ENCODE measurements at places on chromosomes 7 and 10. TPM values are rescaled to one million over a fixed set of nuclear protein-coding genes. Genes with fewer than 3 reads are reported as not detected.

The SP8 gene
- 1.4 TPM for total RNA-seq

The SPDYE16 gene
- total RNA-seq = not detected

The GFRA1 gene
- 8.2 TPM for total RNA-seq

The CHST12 gene
- total RNA-seq = 5.1 TPM

The C7orf33 gene
- total RNA-seq = not detected

The MYOZ1 gene
- total RNA-seq = not detected
